Endodermal cell (in vitro differentiated cells): ENCODE measurements at places on chromosomes 5 and 9. TPM values are rescaled to one million over a fixed set of nuclear protein-coding genes. Genes with fewer than 3 reads are reported as not detected.

The PNPLA7 gene
- total RNA-seq, result 2.0 to 2.3 TPM (median 2.2 TPM) in 3 replicates

GRCh38 chr9:91677822-91678436 is 254.3 kb upstream of the NFIL3 start:
- DNase-seq, result no peak

- no peak for DNase-seq
These were observed 1270.1 kb upstream of the ACO1 start for GRCh38 chr9:31114346-31114745.

- DNase-seq, result no peak
These were observed 297.7 kb upstream of the CD180 start for GRCh38 chr5:67494186-67494855.

DNA sequence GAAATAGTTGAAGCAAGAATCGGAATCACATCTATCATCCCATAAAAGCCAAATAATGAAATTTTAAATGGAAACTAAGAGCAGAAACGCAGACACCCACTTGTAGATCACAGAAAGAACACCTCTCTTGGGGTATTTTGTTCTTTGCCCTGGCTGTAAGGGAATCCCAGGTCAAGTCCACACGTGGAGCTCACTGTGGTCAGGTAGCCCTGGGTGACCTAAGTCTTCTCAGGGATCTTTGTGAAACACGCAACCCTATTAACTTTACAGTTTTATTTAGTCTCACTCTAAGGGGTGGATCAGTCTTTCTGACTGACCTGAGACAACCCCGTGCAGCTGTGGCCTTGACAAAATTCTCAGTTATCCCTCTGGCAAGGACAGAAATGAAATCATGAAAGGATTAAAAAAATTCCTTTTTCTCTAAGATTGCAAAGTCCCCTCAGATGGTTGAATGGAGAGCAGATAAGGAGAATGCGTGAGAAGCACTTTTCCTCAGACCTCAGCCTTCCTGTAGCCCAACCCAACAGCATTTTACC is 111.6 kb downstream of the NREP start:
- no peak for DNase-seq

GRCh38 chr5:143738417-143739401 is 73.3 kb upstream of the HMHB1 start:
- DNase-seq, result no peak

DNA sequence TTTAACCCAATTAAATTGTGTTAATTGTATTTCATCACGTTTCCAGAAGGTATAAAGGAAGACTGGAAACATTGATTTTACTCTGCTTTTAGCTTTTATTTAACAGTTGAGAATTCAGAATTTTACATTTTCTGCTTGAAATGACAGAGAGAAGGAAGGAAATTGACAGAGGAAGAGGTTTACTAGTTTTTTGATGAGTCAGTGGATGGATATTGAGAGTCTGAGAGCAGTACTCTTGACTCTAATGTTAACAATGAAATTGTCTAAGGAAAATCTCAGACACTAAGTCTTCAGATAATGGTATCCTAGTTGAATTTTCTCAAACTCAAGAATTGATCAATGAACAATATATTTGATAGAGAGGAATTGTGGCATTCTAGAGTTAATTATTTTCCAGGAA is 60.6 kb downstream of the IPO11 start:
- no peak for DNase-seq

DNA sequence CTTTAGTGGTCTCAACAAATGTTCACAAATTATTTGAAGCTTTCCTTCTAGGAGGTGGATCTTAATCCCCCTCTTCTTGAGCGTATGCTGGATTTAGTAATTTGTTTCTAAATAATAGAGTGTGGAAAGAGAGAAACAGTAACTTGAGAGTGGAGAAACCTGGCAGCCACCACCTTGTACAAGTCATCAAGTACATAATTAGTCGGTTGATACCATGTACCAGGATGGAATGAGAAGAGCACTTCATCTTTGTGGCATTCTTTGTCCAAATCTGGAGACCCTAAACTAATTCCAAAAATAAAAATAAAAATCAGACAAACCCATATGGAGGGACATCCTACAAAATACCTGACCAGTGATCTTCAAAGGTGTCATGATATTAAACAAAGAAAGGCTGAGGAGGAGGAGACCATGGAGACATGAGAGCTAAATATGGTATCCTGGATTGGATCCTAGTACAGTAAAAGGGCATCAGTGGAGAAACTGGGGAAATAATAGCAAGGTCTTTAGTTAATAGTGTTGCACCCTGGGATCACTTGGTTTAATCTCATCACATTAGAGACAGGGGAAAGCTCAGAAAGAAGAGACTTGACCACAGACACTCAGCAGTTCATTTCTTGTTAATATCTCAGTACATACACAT is 147.9 kb downstream of the ASTN2 start:
- no peak for DNase-seq

DNA sequence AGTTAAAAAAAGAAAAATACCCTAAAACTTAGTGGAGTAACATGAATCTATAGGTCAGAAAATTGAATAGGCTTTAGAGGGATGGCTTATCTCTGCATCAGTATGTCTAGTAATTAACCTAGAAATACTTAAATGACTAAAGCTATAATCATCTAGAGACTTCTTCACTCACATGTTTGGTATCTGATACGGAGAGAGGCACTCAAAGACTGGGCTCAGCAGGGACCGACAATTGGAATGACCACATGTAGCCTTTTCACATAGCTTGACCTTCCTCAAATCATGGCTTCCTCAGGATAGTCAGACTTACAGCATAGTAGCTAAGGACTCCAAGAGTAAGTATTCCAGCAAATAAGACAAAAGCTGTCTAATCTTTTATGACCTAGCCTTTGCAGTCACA is 105.3 kb upstream of the RORB start:
- no peak for DNase-seq

- no peak for DNase-seq
These were observed 15.7 kb upstream of the TNC start for GRCh38 chr9:115133649-115134048.

DNA sequence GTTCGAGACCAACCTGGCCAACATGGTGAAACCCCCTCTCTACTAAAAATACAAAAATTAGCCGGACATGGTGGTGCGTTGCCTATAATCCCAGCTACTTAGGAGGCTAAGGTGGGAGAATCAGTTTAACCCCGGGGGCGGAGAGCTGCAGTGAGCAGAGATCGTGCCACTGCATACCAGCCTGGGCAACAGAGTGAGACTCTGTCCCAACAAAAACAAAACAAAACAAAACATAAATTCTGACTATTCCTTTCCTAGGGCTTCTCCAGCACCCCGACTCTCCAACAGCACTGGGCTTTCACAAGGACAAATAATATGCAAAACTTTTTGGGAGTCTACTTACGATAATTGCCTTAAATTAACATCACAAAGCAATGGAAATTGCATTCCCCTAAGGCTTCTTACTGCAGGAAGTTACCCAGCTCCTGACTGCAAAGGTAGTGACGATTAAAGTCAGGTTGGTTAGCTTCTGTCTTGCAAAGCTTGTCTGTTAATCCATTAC is 15.9 kb upstream of the CDKN2AIPNL start:
- peak; percentile 81 for DNase-seq

The SPINK7 gene
- total RNA-seq, result not detected in 3 replicates

The FOXD4L4 gene
- 0.19 to 0.35 TPM (median 0.31 TPM) in 3 replicates for total RNA-seq

DNA sequence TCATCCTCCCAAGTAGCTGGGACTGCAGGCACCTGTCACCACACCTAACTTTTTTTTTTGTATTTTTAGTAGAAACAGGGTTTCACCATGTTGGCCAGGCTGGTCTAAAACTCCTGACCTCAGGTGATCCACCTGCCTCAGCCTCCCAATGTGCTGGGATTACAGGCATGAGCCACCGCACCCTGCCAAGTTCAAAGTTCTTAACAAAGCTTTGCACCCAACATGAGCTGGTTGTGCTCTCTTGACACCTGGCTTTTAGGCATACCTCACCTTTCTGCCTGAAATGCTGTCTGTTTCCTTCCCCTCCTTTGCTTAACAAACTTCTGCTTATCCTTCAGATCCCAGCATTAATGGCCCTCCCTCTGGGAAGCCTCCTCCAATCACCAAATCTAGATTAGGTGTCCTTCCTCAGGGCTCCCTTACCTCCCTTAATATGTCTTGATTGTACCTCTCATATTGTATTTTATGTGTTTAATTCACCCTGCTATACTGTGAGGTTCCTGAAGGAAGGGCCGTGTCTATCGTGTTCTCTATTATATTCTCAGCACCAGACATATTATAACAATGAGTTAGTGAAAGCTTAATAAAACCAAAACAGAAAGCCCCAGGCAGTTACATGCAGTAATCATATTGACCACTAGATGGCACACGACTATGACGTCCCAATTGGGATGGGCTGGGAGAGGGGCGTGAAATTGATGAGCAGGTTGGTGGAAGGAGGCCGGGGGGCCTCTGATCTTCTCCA is 62.9 kb upstream of the PPARGC1B start:
- DNase-seq, result peak; percentile 78

DNA sequence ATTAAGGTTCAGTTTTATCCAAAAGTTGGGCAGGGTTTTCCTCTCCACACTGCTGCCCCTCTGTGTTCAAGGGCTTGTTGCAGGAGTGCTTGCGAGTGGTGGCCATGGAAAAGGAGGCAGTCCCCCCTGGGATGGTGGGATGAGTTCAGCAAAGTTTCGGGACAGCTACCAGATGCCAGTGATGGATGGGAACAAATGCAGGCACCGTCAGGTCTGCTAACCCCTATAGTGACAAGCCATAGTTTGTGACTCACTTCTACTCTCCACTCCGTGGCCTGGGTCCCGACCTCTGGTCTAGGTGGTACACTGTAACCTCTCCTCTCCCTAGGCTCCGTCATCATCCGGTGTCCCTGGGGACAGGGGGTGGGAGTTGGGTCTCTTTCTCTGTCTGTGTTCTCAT is 3.8 kb upstream of the RNF14 start:
- no peak for DNase-seq

GRCh38 chr5:94467954-94468930 is 150.2 kb downstream of the KIAA0825 start:
- DNase-seq, result no peak

DNA sequence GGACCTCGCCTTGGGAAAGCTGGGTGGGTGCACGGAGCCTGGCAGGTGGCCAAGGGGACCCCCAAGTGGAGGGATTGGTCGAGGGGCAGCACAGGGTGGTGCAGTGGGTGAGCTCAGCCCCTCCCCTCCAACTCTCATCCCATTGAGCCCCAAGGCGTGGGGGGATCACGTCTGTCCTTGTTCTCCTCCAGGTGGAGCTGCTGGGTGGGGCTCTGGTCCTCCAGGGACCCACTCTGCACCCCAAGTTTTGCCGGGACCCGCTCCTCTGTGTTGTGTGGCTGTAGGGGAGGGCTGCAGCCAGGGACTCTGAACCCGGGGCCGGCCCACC is 3.6 kb upstream of the FUT7 start:
- DNase-seq, result no peak

GRCh38 chr5:82072138-82072537 is 100.3 kb downstream of the ATG10 start:
- DNase-seq, result no peak

DNA sequence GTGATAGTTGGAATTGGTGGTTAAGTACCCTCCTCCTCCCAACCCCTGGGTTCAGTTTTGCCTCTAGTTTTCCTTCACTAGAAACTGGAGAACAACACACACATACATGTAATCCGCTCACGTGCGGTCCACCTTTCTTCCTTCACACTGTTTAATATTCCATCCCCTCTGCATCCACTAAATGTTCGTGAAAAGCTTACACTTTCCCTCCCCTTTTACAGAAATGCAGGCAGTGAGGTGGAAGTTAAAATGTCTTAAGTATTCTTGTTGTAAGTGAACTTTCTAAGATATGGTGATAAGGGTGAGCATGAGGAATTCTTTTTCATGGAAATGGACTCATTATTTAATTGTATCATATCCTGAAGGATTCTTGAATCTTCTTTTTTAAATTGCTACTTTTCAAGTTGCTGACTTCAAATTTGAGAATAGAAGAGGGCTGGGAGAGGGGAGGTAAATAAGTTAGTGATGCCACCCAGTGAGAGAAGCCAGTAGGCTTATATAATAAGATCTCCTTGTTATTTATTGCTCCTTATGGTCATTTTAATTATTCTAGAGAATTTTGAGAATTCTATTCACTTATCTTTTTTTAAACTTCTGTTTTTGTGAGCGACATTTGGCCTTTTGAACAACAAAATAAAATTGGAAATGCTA is 90.2 kb downstream of the TLE4 start:
- DNase-seq, result no peak

GRCh38 chr5:73388306-73388684 is 60.3 kb downstream of the FOXD1 start:
- DNase-seq, result no peak

The PCDHB5 gene
- total RNA-seq, result 1.2 to 2.4 TPM (median 1.5 TPM) in 3 replicates

DNA sequence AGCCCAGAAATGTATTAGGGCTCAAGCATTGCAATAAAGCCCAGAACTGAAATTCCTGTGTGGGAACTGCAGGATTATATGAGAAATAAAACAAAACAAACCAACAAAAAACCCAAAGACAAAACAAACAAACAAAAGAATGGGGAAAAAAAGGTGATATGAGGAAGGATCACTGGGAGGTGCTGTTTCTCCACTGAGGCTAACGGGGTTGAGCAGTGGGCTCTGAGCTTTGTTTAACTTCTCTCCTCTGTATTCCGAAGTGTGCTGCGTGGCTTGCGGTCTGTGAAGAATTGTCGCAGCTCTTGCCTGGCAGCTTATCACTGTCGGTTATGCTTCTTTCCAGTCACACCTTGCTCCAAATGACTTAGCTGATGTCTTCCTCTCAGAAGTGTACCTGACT is 106.3 kb downstream of the TENT4A start:
- peak; percentile 72 for DNase-seq

DNA sequence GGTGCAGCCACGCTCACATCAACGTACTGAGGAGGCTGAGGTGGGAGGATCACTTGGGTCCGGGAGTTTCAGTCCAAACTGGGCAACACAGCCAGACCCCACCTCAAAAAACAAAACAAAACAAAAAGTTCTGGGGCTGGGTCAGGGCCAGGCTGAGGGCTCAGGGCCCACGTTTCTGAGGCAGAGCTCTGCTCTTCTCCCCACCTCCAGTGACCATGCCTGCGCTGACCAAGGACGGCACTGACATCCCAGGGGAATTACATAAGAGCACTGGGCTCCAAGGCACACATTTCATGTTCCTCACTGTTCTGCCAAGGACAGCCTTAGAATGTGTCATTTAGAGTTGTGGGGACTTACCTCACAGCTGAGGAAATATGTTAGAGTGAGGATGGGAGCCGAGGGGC is 40.4 kb upstream of the TESK1 start:
- no peak for DNase-seq

DNA sequence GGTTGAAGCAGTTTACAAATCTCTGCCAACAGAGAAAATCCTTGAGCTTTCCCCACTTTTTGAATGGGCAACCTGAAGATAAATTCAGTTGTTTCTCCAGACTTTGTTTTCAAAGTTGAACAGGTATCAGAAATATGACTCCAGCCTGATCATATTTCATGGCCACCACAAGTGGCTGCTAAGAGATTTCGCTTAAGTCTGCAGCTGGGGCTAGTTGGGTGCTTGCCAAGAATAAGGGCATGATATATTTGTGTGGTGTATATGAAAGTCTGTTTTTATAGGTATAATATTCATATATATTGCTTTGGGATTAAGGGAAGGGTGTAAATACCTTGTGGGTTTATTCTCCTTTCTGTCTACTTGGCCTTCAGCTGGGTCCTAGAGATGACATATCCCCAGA is 168.4 kb upstream of the GDNF start:
- no peak for DNase-seq
